GF-D8 (cell line): ENCODE measurements at places on chromosomes 2 and 18.
A peak's percentile ranks its signal among the peaks of the same experiment; 100 is the strongest.

GRCh38 chr18:9914584-9915290 is 921 bp downstream of the VAPA start:
- DNase-seq = peak; percentile 80

GRCh38 chr2:156672556-156673332 is 236.6 kb downstream of the GPD2 start:
- DNase-seq = no peak

GRCh38 chr2:108219688-108220087 is 20.1 kb upstream of the SULT1C3 start:
- no peak for DNase-seq

DNA sequence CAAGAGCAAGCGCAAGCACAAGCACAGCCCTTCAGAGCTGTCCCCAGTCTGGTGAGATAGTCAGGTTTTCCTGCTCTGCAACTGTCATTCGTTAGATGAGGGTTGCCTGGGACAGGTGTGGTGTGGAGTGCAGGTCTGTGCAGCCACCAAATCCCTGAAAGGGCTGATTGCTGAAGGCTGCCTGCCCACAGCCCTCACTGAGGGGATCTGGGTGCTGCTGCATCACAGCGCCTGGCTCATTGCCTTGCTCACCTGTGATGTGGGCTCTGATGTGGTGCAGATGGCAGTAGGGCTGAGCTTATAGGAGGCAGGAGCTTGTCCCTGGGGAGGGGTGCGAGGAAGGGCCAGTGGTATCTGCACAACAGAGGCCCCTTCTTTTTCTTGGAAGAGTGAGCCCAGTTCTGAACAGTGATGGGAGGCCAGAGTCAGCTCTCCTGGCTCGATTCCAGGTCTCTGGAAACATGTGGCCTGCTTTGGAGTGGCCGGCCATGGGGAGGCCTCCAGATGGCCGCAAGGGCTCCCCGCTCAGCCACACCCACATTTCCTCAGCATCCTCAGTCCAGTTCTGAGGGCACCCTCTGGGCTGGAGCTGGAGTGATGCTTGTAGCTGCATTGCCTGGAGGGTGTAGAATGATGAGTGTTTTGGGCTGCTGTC is 11.4 kb downstream of the UBE2F start:
- no peak for DNase-seq

DNA sequence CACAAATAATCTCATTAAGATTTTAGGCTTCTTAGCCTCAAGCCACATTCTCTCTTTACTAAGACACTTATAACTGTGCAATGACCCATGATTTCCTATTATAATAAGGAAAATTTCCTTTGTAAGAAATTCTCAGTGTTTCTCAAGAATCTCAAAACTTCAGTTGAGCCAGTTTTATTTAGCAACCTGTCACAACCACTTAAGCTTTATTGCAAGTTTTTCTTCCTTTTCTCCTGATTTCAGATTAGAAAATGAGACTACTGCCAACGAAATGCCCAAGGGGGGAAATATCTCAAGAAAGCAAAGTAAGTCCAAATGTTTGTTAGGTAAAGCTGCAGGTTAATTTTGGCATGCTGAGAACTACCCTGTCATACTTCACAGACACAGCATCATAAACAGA is 178.5 kb downstream of the THADA start:
- DNase-seq = peak; percentile 67

DNA sequence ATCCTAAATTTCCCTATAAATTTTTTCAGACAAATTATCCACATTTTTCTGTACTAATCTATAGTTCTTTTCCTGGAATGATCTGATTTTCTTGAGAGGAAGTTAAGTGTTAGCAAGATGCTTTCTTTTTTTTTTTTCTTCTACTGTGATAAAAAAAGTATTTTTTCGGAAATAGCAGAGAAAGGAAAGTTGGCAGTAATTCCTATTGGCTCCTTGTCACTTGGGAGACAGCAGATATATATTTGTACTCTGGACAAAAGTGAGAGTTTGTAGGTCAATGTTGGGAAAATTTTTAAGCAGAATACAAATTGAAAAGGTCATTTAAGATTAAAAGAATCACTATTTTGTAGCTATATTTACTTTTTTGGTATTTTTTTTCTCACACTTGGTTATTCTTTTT is 635.7 kb upstream of the NRXN1 start:
- DNase-seq = no peak

DNA sequence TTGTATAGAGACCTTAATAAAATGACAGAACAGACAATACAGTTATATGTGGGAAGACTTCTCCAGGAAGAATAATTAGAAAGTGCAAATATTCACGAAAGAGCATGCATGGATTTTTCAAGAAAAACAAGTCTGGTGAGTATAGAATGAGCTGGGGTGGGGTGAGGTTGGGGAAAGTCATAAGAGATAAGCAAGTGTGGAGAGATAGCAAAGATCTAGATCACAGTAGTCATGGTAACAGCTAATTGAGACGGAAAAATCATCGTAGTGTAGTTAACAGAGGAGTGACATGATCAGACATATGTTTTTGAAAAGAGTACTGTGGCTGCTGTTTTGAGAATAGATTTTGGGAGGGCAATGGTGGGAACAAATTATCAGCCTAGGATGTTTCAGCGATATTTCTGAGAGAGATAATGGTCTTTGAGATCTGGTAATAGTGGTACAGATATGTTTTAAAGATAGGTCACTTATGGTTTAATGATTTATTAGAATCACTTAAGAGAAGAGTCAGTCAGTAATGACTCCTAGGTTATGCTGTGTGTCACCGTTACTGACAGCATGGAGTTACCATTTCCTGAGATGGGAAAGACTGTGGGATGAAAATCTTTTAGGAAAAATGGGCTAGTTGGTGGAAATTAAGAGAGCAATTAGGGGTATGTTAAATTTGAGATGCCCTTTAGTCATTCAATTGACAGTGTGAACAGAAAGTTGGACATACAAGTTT is 248.5 kb upstream of the SLC8A1 start:
- DNase-seq = no peak

DNA sequence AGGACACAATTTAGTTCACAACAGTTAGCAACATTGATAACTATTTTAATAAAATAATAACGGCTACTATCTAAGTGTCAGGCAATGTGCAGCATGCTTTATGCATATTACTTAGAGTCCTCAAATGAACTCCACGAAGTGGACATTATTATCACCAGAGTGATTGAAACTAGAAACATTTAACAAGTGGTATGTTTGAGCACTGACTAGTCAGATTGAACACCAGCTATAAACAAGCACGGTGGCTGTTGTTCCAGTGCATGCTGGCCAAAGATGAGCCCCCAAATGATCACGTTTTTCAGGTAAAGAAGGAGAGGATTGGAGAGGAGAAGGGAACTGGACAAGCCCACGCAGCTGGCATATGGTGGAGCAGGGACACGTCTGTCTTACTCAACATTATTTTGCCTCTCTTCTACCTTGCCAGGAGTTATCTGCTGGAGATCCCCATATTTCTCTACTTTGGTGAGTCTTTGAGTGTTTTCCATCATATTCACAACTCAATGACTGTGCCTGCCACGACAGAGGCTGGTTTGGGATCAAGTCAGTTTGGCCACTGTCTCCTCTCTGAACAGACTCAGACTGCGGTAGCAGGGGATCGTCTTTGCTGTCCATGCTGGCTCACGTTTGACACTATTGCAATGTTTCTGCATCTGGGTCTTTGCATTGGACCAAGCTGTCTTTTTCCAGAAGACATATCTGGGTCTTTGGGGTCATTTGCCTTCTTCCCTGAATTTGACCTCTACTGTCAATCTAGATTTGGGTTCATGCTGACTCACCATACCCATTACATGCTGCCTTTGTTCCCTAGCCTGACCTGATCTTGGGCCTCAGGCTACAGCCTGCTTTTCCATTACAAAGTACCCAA is 66.0 kb upstream of the ACSL3 start:
- DNase-seq = no peak

GRCh38 chr18:51400721-51401120 is 203.2 kb upstream of the MEX3C start:
- DNase-seq = no peak

DNA sequence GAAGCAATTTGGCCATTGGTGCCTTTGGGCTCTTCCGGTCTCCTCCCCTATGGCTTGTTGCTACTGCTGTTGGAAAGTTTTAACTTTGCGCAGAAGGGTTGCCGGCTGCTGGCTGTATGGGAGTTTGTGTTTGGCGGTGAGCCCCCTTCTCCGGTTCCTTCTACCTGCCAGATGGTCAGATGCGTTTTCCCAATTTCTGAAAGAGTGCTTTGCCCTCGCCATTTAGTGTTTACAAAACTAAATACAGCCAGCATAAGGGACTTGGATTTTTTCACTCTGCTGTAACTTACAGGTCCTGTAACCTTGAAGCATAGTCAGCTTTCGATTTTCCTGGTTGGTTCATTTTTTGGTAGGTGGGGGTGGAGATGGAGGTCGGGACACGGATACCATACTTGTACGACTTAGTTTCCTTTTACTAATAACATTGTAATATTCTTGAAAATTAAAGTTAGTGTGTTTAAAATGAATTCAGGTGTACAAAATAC is 604 bp downstream of the COQ10B start:
- peak; percentile 28 for DNase-seq

DNA sequence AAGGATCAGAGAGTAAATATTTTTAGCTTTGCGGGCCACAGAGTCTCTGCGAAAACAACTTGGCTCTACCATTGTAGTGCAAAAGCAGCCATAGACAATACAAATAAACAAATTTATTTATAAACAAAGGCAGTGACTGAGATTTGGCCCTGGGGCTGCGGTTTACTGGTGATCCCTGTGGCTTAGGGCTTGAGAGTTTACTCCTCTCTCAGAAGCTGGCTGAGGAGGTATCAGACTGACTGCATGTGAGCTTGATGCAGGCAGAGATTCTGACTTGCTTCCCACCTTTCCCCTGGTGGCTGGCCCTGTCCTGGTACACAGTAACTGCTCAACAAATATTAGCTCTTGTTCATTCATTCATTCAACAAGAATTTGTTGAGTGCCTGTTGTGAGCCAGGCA is 81.5 kb downstream of the PRKCE start:
- DNase-seq = no peak

- no peak for DNase-seq
Observed at GRCh38 chr2:202790676-202791075, 80.9 kb downstream of the ICA1L start.

DNA sequence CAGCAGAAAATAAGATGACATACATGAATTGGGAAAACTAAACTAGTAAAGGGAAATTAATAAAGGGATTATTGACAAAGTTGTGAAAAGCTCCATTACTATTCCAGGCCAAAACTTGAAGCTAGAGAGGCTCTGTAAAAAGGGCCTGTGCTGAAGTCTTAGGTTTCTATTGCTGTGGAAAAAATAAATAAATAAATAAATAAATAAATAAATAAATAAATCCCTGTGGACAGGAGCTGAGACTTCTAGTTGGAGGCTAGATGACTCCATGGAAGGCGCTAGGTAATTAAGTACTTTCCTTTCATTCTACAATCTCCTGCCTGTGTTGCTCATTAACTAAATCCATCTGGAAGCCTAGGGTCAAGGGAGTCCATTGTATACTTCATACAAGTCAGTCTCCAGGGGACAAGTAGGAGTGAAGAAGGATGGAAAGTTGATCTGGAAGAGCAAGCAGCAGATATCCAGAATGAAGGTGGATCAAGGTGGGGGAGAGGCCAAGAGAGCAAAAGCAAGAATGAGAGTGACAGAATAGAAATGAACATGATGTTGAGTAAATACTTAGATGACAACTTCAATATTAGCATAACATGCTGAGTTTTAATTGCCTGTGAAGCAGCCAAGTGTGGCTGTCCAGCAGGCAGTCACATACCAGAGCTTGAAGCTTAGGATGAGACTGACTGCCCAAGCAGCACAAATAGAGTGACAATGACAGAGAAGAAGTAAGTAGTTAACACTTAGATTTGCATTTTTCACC is 26.2 kb upstream of the CCNT2 start:
- DNase-seq = no peak

DNA sequence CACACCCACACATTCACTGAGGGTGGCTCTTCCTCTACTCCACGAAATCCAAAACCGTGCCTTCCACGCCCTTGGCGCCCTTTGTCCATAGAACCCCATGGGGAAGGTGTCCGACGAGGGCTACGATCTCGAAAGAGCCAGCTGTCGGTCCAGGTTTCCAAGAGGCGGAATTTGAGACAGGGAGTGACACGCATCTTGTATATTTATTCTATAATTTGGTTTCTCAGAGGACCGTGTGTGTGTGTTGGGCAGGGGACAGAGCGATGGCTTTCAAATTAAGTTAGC is 726 bp downstream of the C2orf69 start:
- DNase-seq = no peak

DNA sequence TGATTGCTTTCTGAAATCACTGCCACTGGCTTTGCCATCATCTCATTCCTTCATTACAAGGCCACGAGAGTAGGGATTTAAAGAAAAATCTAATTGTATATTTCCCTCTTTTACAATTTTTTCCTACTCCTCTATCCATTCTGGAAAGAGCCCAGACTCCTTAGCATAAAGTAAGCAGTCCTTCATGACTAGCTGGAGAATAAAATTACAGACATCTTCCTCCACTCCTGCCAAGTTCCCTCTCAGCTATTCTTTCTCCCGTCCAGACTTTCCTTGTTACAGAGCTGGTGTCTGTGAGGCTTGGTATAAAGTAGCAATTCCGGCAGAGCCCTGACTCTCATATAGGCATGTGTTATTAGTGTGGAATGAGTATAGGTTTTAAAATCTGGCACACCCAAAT is 806.8 kb downstream of the PLCL1 start:
- no peak for DNase-seq

DNA sequence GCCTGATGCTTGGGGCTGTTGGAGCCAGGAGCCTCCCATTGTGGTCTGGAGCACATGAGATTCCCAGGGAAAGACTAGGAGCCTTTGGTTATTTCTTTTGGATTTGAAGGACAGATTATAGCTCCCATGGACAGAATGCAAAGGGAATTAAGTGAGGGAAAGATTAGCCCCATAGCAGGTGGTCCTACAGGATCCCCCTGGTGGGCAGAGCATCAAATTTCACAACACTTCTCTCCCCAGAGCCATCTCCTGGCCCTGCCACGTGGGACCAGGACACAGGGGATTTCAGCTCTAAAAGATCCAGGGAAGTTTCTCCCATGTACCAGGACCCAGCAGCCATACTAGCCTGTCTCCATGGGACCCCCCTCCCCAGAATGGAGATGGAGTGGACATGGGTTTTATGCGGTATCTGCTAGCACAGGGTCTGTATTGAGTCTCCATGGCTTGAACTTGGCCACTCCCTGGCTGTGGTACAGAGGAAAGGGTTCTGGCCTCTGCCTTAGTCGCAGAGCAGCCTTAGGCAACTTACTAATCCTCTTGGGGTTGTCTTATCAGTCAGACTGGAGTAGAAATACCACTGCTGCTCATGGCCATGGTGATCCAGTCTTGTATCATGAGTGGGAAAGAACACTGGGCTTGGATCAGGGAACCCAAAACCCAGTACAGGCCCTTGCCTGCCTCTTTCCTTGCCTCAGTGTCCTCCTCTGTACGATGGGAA is 6.8 kb upstream of the PLB1 start:
- no peak for DNase-seq

- no peak for DNase-seq
Observed at GRCh38 chr18:77012806-77013541, 119.6 kb downstream of the MBP start.
